ENCODE measurements at places on chromosomes 3 and 15.

GRCh38 chr3:179486806-179487205, 35.5 kb upstream of the GNB4 start:
- no peak for DNase-seq

GRCh38 chr3:190853464-190853863, 9.0 kb downstream of the GMNC start:
- no peak for DNase-seq

- DNase-seq, result no peak
These were observed 10.8 kb upstream of the NANOGP8 start for GRCh38 chr15:35095941-35096340.

DNA sequence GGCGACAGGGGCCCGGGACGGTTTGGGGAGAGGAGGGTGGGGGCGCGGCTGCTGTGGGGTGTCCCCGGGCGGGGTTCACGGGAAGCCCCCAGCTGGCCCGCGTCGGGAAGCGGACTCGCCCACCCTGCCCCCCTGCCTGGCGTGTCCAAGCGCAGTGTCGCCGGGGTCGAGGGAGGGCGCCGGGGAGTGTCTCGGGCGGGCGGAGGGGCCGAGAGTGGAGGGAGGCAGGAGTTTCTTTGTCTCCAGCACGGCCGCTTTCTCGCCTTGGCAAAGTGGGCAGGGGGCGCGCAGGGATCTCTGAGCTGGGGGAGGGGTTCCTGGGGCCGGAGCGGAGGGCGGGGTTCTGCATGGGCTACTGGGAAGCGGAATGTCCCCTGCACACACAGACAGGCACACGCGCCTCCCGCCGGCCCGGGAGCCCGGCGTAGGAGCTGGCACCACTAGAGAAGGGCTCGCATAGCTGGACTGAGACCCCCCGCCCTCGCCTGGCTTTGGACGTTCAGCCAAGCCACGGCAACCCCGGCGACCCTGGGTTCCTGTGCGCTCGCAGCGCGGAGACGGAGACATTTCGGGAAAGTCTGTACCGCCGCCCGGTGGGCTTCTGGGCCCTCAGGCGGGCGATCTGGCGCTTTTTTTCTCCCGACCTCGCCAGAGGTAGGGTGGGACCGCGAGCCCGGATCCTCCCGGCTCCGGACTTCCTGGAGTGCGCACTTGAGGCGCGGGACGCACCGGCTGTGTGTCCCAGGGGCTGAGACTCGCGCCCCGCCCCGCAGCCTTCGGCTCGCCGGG, 822 bp downstream of the ST8SIA2 start:
- DNase-seq, result no peak

GRCh38 chr3:131526801-131527347, 24.1 kb upstream of the MRPL3 start:
- no peak for DNase-seq

DNA sequence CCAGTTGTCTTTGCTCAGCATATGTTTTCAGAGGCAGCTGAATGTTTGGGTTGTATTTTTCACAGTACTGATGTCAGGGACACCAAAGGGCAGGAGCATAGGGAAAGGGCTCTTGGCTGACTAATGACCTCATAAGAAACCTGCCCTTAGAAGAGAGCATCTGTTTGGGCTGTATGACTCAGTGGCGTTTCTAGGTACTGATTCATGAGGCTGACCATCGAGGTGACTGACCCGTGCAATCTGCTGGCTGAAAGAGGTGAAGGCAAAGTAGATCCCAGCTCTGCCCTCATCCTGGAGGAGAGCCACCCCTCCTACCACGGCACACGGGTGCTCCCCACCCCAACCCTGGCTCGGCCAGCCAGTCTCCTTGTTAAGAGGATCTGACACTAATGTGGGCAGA, 8.3 kb downstream of the LMCD1 start:
- no peak for DNase-seq

- DNase-seq, result no peak
These were observed 13.0 kb downstream of the VIPR1 start for GRCh38 chr3:42515391-42515916.

DNA sequence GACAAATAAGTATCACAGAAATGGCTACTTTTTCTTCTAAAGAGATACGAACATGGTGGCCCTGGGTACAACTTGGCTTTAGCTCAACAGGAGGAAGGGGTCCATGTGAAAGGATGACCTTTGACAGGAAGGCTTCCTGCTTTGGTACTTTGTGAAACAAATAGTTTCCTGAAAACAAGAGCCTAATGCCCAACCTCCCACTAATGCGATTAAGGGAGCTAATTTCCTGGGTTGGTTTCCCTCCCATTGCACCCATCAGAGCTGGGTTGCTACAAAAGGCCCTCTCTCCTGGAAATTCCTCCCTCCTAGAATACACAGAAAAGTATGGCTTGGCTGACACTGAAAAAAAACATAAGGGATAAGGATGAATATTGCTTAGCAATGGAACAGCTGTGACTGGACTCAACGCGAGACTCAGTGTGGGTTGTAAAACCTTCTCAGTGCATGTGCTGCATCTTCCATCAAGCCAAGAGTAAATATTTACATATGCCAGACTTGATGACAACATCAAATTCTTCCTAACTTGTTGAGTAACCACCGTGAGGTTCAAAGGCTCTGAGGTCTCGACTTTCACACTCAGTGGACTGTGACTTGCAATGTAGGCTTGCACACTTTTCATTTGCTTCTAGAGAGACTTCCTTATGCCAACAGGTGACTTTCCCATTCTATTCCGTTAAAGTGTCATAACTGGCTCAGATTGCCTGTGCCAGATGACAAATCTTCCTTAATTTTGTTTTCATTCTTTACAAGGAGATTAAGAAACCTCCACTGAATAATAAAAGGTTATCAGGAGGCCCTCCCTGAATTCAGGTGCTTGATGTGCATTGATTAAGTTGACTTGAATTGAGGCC, 60.1 kb downstream of the ADAMTS9 start:
- no peak for DNase-seq

GRCh38 chr15:70488002-70488605, 275.3 kb downstream of the UACA start:
- peak; percentile 62 for DNase-seq

- no peak for DNase-seq
These were observed 238.0 kb downstream of the DOCK3 start for GRCh38 chr3:50912746-50913145.

GRCh38 chr15:72339777-72340177, 19.8 kb upstream of the CELF6 start:
- DNase-seq, result no peak

- DNase-seq, result no peak
These were observed 316.8 kb downstream of the POLQ start for GRCh38 chr3:121228971-121229370.

- no peak for DNase-seq
These were observed 1.9 kb downstream of the MEX3B start for GRCh38 chr15:82043796-82044372.

GRCh38 chr15:26129852-26130251, 266.7 kb upstream of the ATP10A start:
- DNase-seq, result no peak

DNA sequence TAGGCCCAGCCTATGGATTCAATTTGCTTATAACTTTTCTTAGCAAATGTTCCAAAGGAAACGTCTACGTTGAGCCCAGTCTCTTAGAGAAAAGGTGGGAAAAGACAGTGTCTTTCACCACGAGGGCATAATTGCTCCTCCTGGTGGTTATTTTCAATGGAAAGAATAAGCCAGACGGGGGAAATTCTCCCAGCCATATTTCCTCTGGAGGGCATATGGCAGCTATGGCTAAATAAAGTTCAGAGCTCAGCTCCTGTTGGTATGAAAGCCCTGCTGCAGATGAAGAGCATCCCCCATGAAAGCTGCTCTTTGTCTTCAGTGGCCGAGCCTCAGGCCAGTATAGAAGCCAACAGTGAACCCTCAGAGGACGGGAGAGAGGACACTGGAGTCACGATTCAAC, 297.9 kb downstream of the RYR3 start:
- DNase-seq, result no peak

DNA sequence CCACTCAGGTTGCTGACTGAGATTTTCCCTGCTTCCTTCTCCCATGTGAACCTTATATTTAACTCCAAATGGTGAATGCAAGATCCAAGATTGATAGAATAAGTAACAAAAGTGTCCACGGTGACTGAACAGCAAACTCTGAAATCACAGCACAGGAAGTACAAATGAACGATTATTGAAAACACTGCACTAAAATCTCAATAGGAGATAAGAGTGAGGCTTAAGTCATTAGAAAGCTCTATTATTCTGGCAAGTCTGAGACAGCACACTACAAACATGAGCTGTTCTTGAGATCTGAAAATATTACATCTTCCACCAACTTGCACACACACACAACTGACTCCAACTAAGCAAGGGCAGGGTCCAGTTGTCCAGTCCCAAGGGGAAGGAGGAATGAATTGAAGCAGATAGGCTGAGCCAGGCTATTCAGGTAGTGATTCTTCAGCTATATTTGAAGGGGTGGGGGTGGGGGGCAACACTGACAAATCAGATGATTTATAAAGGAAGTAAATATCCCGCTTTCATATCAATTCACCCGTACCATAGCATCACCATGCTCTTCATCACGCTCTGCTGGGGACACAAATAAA, 2.9 kb downstream of the ZNF385D start:
- DNase-seq, result no peak

DNA sequence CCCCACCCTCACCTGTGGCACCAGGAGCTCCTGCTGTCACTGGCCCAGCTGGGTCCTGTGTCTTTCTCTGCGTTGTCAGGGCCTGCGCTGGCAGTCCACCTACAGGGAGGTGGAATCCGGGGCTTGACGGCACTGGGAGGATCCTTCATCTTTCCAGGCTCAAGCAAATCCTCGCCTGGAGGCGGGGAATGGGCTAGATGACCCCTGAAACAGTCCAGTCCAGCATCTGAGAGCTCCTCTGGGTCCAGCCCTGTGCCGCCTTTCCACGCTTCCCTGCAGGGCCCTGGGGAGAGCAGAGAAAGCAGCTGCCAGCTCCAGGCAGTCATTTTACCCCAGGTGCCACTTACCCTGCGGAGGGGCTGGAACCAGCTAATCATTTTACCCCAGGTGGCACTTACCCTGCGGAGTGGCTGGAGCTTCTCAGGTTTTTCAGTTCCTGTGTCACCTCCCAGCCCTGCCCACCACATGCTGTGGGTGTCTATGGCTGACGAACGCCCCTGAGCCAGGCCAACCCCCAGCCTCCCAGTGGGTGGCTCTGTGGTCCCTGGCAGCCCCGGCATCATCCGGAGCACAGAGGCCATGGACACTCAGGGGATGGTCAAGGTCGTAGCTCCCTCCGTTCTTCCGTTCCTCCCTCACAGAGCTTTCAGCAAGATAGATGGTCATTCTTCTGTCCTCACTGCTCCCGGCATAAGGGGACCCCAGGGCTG, 17.9 kb upstream of the ADIPOQ start:
- no peak for DNase-seq

- no peak for DNase-seq
These were observed 40.0 kb downstream of the USP3 start for GRCh38 chr15:63544258-63545026.

DNA sequence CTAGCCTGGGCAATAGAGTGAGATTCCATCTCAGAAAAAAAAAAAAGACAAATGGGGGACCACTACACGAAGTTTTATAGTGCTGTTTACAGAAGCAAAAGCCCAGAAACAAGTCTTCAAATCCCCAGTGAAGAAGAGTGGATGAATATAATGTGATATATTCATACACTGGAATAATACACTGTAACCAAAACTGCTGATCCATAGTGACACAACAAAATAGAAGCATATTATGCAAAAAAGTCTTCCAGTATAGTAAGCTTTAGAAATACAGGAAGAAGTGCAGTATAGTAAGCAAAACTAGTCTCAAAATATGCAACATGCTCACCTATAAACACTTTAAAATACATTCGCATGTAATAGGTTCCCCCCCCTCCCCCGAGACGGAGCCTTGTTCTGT, 11.9 kb upstream of the FAH start:
- no peak for DNase-seq

GRCh38 chr3:132228923-132229322, 88.3 kb upstream of the ACP3 start:
- no peak for DNase-seq

GRCh38 chr15:37077623-37078351, 22.6 kb downstream of the MEIS2 start:
- DNase-seq, result no peak

DNA sequence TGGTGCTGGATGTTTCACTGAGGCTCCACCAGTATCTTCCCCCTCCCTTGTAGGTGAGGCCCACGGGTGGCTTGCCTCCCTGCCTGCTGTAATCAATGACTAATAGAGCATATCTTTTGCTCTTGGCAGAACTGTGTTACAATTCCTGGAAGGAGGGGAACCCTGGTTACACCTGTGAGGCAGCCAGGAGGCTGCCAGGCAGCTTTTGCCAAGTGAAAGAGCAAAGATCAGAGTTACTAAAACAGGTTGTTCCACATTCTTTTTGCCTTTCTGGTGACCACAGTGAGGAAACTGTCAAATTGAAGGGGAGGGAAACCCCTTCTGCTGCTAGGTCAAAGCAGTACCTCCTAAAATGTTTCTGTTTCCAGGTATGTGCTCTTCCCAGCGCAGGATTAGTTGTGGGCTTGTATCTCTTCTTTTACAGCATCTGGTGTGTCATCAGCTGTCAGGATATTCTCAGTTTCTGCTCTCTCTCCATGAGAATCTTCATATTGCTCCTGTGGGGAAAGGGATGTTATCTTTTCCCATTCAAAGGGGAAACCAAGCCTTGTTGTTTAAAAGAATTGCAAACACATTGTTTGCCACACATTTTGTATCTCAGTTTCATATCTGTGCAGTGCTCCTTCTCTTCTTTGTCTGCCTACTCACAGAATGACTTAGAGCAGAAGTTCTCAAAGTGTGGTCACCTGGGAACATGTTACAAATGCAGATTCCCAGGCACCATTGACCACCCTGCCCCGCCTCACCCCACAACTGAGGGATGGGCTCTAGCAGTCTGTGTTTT, 137.4 kb upstream of the UMPS start:
- no peak for DNase-seq

DNA sequence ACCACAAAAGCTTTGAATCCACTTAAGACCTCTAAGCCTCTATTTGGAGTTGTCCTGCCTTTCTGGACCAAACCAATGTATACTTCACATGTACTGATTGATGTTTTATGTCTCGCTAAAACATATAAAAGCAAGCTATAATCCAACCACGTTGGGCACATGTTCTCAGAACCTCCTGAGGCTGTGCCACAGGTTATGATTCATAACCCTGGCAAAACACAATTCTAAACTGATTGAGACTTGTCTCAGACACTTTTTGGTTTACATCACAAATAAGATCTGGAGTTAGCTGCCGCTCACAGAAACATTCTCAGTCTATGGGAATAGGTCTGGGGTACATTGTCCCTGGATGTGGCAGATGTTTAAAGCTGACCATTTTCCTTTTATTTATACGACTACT, 53.4 kb upstream of the EPHA6 start:
- DNase-seq, result no peak

DNA sequence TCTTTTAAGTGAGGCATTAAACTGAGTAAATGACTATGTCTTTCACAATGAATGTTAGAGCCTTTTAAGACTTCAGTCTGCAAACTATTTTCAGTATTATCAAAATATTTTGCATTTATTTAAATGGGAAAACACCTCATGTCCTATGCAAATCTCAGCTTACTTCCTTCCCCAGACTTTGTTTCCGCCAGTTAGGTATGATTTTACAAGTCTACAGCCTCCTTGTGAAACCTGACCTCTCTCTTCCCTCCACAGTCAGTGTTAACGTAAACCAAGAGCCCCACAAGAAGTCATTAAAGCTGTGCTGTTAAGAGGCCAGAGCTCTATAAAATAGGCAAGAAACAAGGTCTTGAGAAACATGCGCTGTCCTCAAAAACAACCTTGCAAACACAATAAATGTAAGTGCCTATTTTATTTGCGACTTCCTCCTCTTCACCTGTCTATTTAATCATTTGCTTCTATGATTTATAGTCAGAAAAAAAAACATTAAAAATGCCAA, 48.3 kb downstream of the PRTG start:
- no peak for DNase-seq
